Thyroid gland (tissue), 4 donors: ENCODE measurements at places on chromosomes 2 and 18.

- DNase-seq, result no peak
Measured at GRCh38 chr2:24779116-24779515, 14.1 kb downstream of the PTRHD1 start.

- no peak for DNase-seq
Measured at GRCh38 chr18:9637036-9637767, 22.8 kb upstream of the PPP4R1 start.

GRCh38 chr18:62898359-62898758 lies 183.0 kb downstream of the PHLPP1 start:
- DNase-seq, result no peak

DNA sequence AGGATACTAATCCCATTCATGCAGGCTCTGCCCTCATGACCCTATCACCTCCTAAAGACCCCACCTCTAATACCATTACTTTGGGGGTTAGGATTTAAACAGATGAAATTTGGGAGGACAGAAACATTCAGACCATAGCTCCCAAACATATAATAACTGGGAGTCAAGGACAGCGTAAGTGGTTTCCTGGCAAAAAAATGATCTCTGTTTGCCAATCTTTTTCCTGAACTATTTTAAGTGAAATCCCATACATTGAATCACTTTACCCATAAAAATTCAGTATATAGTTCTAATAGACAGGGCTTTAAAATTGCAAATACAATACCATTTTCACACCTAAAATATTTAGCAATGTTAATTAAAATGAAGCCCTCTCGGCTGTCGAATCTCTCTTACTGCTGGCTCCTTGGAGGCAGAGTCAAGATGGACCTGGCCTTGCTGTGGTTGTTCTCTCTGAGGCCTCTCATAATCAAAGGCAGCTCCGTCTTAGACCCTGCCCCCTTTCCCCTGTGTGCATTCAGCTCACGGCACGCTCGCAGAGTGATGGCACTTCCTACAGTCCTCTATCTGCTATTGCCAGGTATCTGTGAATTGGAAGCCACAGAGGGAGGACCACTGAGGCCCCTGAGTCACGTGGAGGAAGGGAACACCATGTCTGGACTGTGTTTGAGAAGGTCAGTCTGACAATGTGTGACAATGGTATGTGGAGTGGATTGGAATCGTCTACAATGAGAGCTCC lies 132.3 kb downstream of the UXS1 start:
- DNase-seq, result no peak

- DNase-seq, result no peak
Measured at GRCh38 chr2:190350371-190350770, 7.0 kb downstream of the INPP1 start.

DNA sequence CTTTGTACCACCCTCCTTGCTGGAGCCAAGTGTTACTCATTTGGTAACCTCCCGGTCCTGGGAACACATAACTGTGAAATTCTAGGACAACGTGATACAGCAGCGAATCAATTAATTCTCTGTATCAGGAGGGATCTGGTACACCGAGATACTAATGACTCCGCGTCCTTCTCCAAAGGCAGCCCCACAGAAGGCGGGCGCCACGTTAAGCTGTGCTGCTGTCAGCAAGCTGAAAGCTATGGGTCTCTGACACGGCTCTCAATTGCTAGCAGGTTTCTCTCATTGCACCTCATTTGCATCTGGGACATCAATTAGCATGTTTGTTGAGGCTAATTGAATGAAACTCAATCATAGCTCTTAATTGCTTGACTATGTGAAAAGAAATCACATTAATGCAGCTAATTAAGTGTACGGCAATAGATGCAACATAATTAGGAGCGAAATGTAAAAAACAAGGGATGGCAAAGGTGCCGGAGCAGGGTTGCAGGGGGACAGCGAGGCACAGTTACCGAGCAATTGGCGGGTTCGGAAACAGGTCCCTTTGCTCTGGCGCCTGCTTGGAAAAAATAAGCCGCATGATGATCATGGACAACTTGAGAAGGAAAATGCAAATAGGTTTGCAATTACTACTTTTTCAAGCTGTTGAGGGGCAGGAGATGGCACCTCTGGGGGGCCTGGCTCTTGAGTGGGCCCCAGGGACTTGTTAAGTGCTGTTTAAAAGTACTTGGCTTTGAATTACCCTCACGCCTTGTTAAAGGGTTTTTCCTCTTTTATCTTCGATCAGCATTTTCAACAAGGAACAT lies 264.2 kb downstream of the GBX2 start:
- no peak for DNase-seq
